Activated T-helper 1 cell treated with anti-CD3 and anti-CD28 coated beads, Interleukin-12 subunit alpha, Interleukin-12 subunit beta, Interleukin-2, Interleukin-4 antibody, amounts not matched to agents 30 ng/mL and 10 ng/mL and 1 ng/mL, durations not matched to agents 14 hours and 24 hours and 36 hours (primary cell): ENCODE measurements at places on chromosomes 7 and 10. TPM values are rescaled to one million over a fixed set of nuclear protein-coding genes. Genes with fewer than 3 reads are reported as not detected.

DNA sequence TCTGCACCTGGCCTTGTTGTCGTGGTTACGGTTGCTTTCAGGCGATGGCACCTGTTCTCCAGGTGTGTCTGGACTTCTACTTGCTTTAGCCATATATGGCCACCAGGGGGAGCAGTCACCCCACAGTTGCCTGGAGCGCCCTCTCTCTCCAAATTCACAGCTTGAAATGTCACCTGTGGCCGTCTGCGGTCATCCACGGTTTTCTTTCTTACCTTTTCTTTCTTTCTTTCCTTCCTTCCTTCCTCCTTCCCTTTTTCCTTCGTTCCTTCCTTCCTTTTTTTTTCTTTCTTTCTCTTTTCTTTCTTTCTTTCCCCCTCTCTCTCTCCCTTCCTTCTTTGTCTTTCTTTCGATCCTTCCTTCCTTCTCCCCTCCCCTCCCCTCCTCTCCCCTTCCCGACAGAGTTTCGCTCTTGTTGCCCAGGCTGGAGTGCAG lies 150.5 kb upstream of the VKORC1L1 start:
- peak; percentile 51 for DNase-seq

DNA sequence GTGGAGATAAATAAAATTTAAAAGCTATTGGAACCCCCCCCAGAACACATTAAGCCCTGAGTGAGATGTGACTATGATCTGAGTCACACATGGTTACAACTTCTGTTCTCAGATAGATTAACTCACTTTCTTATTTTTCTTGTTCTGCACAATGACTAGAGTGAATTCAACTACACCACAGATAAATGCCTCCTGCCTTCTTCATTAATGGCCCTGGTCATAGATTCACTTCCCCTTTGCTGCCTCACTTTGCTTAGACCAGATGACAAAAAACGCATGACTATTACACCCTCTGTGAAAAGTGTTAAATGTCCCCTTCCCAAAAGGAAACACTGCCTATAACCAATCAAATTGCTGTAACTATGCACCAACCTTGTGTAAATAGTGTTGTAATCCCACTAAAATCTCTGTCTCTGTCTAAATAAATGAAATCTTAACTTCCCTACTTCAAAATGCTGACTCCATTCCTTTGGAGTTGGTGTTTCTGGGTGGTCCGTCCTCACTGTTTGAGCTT lies 49.4 kb downstream of the AKR1D1 start:
- DNase-seq, result no peak

DNA sequence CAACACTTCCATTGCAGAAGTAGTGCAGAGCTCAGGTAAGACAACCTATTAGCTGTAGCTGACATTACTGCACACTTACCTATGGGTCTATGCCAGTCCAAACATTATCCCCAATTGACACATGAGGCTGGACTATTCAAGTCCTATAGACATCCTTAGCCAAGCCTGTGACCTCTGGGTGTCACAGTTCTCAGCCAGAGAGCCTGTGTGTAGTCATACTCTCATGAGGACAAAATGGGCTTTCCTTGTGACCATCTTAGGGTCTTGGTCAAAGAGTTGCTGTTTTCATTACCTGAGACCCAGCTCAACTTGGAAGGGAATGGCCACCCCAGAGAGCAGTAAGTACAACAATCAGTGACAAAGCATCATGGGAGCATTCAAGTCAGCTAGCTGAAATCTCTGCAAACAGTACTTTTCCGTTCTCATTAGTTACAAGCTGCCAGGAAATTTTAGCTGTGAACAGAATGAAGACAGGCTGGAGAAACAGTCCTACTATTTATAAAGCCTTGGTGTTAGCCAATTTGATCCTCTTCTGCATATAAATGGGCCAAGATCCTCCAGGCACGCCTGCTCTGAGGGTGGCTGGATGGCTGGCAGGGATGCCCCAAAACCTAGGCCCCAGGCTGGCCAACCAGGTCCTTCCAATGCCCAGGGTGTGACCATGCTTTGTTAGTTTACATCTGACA lies 44.3 kb downstream of the NUDCD3 start:
- no peak for DNase-seq

DNA sequence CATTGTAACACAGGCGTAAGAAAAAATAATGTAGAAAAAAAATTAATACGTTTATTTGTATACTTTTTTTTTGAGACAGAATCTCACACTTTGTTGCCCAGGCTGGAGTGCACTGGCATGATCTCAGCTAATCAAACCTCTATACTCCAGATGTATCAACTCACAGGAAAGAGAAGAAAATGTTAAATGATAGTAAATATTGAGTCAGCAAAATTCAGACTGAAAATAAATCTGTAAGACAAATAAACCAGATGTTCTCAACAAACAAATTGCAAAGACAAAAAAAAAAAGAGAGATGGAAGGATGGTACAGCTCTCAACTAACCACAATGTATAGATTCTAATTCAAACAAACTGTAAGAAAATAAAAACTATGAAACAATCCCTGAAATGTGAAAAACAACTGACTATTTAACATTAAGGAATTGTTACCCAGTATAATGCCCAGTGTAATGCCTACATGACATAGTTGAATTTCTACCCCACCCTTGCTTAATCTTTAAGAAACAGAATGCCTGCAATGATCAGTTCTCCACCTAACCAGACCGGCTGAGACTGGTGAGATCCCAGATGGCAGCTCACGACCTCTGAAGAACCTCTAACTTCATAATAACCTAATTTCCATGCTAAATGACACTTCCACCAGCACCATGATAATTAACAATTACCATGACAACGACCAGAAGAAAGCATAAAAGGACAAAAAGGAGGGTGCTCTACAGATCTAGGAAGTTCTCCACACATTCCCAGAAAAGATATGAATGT lies 272.0 kb upstream of the GNAI1 start:
- DNase-seq, result no peak

GRCh38 chr7:28116041-28116440 lies 64.6 kb downstream of the JAZF1 start:
- no peak for DNase-seq

- no peak for DNase-seq
Observed at GRCh38 chr10:71504168-71504567, 107.4 kb downstream of the CDH23 start.

DNA sequence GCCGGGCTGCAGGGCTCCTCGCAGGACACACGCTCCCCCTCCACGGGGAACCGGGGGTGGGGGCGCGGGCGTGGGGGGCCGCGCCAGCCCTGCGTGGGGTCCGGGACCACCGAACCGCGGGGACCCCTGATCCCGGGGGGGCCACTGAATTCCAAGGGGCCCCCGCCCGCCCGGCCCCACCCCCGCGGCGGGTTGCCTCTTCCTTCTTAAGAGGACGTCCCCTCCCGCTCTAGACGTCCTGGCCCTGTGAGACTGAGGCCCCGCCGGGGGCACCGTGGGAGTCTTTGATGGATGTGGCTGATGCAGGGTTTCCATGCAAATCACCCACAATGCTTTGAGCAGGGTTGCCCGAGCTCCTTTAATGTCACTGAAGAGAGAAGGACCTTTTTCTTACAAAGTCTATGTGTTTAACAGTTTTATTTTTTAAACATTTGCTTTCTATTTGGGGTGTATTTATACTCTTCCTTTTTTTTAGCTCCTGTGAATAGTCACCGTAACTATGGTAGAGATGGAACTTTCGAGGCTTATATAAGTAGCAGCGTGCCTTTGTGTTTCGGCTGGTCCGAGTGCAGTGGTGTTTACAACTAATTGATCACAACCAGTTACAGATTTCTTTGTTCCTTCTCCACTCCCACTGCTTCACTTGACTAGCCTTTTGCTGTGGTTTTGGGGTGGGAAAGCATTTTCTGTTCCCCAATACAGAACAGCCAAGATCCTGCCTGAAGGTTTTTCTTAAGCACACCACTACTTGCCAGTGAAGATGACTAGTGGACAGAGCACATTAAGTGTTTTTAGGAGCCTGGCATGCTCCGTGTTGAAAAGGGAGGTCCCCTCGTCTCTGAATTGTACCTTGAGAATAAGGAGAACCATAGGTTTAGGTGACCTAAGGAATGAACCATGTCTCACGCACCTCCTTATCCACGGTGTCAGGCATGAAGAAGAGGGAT lies 44.8 kb downstream of the PDIA4 start:
- DNase-seq, result peak; percentile 66

- DNase-seq, result no peak
Observed at GRCh38 chr7:21426286-21427181, 1.3 kb upstream of the SP4 start.

DNA sequence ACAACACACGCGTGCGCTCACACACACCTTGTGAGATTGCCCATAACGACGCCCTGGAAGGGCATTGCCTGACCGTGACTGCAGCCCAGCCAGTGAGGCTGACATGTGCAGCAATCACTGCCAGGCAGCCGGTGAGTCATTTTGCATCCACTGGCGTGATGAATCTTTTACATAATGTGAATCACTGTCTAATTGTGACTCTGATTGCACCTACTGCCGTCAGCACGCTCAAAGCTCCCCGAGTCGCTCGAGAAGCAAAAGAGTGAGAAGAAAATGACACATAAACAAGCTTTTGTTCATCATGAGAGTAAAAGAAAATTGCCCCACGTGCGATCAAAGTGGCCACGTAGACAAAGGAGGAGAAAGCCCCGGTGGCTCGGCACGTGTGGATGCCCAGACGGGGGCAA lies 117.4 kb upstream of the PFKP start:
- no peak for DNase-seq

- DNase-seq, result no peak
Observed at GRCh38 chr7:98315318-98315993, 34.0 kb downstream of the BRI3 start.

- DNase-seq, result no peak
Observed at GRCh38 chr10:131215776-131216175, 95.7 kb downstream of the TCERG1L start.

GRCh38 chr10:128061306-128062300 lies 64.6 kb downstream of the MKI67 start:
- no peak for DNase-seq

DNA sequence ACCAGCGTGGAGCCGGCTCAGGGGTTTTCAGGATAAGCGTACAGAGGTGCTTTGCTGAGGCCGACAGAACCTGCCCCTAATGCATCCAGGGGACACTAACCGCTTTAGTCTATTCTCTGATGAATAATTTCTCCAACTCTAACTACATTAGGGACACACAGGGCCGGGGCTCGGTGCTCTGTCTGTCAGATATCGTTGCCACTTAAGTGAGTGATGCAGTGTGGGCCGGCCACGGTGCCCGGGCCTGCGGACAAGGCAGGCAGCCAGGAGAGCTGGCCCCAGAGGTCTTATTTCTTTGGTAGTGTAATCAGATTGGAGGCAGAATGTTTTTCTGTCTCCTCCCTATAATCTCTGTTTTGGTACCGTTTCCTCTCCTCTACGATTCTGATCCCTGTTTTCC lies 62.7 kb downstream of the ADRA2A start:
- no peak for DNase-seq

DNA sequence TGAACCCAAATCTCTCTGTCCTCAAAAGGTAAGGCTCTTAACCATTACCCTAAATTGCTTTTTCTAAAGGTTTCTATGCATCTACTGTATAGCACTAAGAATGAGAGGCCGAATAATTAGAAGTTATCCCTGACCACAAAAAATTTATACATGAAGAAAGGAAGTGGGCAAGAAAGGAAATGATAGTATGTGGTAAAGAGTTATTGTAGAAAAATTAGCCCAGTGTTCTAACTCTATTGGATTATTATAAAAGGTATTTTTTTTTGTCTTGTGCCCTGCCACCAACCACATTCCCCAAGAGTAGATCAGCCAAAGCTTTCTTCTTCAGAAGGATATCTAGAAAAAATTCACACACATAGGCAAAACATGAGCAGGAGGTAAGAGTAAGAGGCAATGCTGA lies 45.4 kb downstream of the DKK1 start:
- no peak for DNase-seq

DNA sequence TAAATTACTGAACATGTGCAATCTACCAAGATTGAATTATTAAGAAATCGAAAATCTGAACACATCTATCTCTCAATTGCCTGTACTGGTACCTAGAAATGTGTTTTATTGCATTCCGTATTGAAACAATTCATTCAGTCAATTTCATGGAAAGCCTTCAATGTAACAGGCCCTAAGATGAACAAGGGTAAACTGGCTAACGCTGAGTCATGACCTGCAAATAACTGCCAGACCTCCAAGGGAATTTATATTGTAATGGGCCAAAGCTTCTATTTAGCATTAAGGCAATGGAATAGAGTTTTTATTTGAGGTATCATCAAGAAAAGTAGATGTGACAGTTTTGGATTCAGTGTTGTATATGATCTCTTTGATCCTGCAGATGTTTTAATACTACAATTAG lies 49.9 kb upstream of the CD36 start:
- no peak for DNase-seq

GRCh38 chr10:108970016-108970415 lies 953.3 kb downstream of the XPNPEP1 start:
- no peak for DNase-seq

- no peak for DNase-seq
Observed at GRCh38 chr7:23918856-23919255, 208.8 kb downstream of the STK31 start.

GRCh38 chr7:45575501-45576248 lies 1.5 kb downstream of the ADCY1 start:
- no peak for DNase-seq

DNA sequence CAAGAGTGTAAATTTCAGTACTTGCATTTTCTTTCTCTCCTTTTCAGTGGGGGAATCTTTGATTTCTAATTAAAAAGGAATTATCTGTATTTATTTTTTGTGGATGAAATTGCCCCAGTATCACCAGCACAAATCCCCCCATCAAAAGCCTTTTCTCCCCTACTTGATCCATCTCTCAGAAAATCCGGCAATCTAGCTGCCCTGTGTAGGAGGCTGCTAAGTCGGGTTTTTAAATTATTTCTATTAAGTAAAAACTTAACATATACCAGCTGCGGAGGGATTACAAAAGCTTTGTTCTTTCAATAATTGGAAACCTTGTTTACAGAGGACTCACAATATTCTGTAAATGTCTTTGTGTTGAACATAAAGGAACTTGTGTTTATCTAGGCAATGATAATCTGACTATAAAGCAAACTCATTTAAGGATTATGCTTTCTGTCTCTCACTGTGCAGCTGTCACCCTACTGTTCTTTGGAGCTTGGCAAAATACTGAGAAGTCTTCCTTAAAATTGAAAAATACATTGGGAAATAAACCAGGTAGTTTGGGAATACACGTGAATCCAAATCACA lies 177.4 kb upstream of the PRR15 start:
- no peak for DNase-seq

Gene GHRHR
- total RNA-seq, result not detected in 2 replicates

Gene TMEM236
- 0.05 TPM in 1 of 2 replicates, not detected in the other for total RNA-seq

Gene DYDC2
- not detected in 2 replicates for total RNA-seq

Gene CXCL12
- total RNA-seq, result not detected in 2 replicates

Gene HOXA1
- 0.16 and 0.24 TPM in 2 replicates for total RNA-seq

Gene ZNF679
- total RNA-seq, result not detected in 2 replicates

Gene CRCP
- 41.0 and 44.1 TPM in 2 replicates for total RNA-seq

Gene ZNF485
- 5.7 and 6.6 TPM in 2 replicates for total RNA-seq

Gene CALML3
- not detected in 2 replicates for total RNA-seq

Gene FOXI2
- not detected in 2 replicates for total RNA-seq
